Vagina (tissue), 2 donors: ENCODE measurements at places on chromosomes 2 and 18. TPM values are rescaled to one million over a fixed set of nuclear protein-coding genes. Genes with fewer than 3 reads are reported as not detected.
A peak's percentile ranks its signal among the peaks of the same experiment; 100 is the strongest.

- H3K27ac ChIP-seq = peak overlapping the region; percentile 25
- no peaks in the 10 kb centered on the region for H3K36me3 ChIP-seq
- peaks cover 22% of the 10 kb centered on the region for H3K4me1 ChIP-seq
- H3K27me3 ChIP-seq = no peaks in the 10 kb centered on the region
- DNase-seq = no peak
- H3K4me3 ChIP-seq = peak overlapping the region; percentile 29
These were observed 84.4 kb downstream of the LPIN1 start for GRCh38 chr2:11830708-11831301.

GRCh38 chr2:133167990-133168389 lies 400.3 kb downstream of the NCKAP5 start:
- DNase-seq = no peak
- no peaks in the 10 kb centered on the region for H3K27me3 ChIP-seq
- no peaks in the 10 kb centered on the region for H3K36me3 ChIP-seq
- no peak overlapping the region for H3K4me3 ChIP-seq

Gene TAF4B
- 16.0 TPM for total RNA-seq

GRCh38 chr2:140454717-140455116 lies 1674.5 kb upstream of the NXPH2 start:
- H3K4me1 ChIP-seq = no peaks in the 10 kb centered on the region
- no peak overlapping the region for H3K27ac ChIP-seq
- no peak for DNase-seq
- H3K27me3 ChIP-seq = no peaks in the 10 kb centered on the region
- H3K36me3 ChIP-seq = no peaks in the 10 kb centered on the region

DNA sequence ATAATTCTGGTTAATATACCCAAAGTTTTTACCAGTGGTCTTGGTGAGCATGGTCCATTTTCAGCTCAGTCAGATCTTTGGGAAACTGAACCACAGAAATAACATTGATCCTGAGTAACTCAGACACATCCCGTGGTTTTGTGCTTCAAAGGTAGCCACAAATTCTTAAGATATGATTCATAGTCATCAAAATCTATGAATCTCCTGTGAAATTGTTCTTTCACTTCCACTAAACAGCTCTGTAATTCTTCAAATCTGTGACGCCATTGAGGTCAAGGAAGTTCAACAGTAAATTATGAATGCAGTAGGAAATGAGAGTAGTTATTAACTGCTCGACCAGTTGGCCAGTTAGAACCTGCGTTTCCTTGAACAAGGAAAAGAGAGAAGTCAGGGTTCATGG lies 147.3 kb downstream of the IRS1 start:
- DNase-seq = no peak
- H3K36me3 ChIP-seq = no peaks in the 10 kb centered on the region
- no peaks in the 10 kb centered on the region for H3K27me3 ChIP-seq
- no peak overlapping the region for H3K27ac ChIP-seq

Gene CCDC74B
- total RNA-seq = 10.3 TPM

Gene TNFRSF11A
- 3.9 TPM for total RNA-seq

GRCh38 chr2:10135296-10136089 lies 13.0 kb downstream of the RRM2 start:
- no peak overlapping the region for H3K27ac ChIP-seq
- no peaks in the 10 kb centered on the region for H3K4me1 ChIP-seq
- H3K4me3 ChIP-seq = no peak overlapping the region
- no peaks in the 10 kb centered on the region for H3K36me3 ChIP-seq
- DNase-seq = no peak
- no peaks in the 10 kb centered on the region for H3K27me3 ChIP-seq

Gene ICA1L
- 21.6 TPM for total RNA-seq

DNA sequence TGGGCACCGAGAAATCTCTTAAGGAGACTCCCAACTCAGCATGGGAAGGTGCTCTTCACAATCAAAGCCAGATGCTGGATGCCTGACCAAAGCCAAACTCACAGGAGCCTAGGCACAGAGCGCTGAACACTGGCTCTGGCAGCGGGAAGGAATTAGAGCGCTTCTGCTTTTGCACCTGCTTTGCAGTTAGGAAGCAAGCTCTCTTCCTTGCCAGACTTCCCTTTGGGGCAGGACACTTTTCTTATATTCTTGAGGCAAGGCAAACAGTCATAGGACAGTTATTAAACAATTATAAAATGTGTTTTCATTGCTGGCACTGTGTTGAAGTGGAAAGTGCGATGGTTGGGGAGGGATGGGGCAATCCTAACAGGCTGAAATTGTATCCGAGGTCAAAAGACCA lies 79.6 kb upstream of the DNMT3A start:
- H3K27ac ChIP-seq = no peak overlapping the region
- no peaks in the 10 kb centered on the region for H3K36me3 ChIP-seq
- H3K4me3 ChIP-seq = no peak overlapping the region
- H3K4me1 ChIP-seq = no peaks in the 10 kb centered on the region
- no peak for DNase-seq

DNA sequence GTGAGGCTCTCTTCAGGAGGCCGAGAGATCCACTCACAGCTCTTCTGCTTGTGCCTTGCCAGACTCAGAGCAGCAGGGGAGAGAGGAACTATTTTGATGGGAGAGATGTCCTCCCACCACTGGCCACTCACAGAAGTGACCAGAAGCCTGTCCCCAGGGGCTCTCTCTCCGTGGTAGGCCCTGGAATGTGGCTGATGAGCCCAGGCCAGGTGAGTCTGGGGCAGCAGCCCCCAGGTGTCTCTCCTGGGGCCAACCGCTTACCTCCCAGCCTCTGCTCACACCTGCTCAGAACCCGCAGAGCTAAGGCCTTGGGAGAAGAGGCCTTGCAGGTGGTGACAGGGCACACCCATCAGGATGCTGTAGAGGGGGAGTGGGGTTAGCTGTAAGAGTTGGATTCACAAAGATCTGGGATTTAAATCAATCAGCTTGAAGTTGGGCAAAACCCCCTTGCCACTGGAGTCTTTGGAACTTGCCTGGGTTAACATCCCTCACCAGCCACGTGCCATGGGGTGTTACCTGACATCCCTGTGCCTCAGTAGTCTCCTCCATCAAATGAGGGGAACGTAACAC lies 29.1 kb upstream of the ASB18 start:
- no peaks in the 10 kb centered on the region for H3K27me3 ChIP-seq
- H3K4me3 ChIP-seq = no peak overlapping the region
- peak; percentile 91 for DNase-seq
- H3K36me3 ChIP-seq = no peaks in the 10 kb centered on the region

- H3K27ac ChIP-seq = no peak overlapping the region
- H3K36me3 ChIP-seq = no peaks in the 10 kb centered on the region
- DNase-seq = no peak
- H3K4me3 ChIP-seq = no peak overlapping the region
These were observed 36.5 kb upstream of the SLC66A3 start for GRCh38 chr2:11118761-11119160.

Gene HNRNPLL
- 33.9 TPM for total RNA-seq

GRCh38 chr2:177298191-177298590 lies 33.7 kb upstream of the NFE2L2 start:
- H3K36me3 ChIP-seq = no peaks in the 10 kb centered on the region
- no peaks in the 10 kb centered on the region for H3K27me3 ChIP-seq
- no peak overlapping the region for H3K4me3 ChIP-seq
- no peak for DNase-seq

- DNase-seq = no peak
- no peaks in the 10 kb centered on the region for H3K36me3 ChIP-seq
- no peaks in the 10 kb centered on the region for H3K27me3 ChIP-seq
- no peaks in the 10 kb centered on the region for H3K4me1 ChIP-seq
These were observed 33.1 kb upstream of the LNPK start for GRCh38 chr2:176035013-176035691.

DNA sequence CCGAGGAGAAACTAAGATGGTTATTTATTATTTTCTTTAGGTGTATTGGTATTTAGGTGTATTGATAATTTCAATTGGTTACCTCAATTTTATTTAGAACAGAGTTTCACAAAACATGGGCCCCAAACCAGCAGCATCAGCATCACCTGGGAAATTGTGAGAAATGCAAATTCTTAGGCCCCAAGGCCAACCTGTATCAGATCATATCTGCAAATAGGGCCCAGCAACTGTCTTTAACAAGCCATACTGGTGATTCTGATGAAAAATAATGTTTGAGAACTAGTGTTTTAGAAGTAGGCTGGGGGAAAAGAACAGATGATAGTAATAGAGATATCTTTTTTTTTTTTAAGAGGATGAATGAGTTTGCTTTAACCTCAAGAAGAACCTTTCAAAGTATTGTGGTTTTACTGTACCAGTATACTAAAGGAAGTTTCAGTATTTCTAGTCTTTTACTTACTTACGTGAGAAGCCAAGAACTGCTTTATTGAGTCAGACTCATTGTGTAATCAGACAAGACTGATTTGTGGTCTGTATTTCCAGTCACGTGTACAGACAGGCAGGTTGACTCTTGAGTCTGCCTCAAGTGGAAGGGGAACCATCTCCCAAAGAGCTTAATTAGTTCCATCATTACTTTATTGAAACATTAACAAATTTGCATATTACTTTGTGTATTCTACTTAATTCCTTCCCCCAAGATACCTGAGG lies 60.4 kb upstream of the GAREM1 start:
- H3K27ac ChIP-seq = no peak overlapping the region
- peaks cover 21% of the 10 kb centered on the region for H3K4me1 ChIP-seq
- no peaks in the 10 kb centered on the region for H3K36me3 ChIP-seq
- H3K4me3 ChIP-seq = no peak overlapping the region
- DNase-seq = no peak

Gene KDSR
- 42.0 TPM for total RNA-seq

- no peaks in the 10 kb centered on the region for H3K27me3 ChIP-seq
- H3K27ac ChIP-seq = peak overlapping the region; percentile 73
- H3K4me1 ChIP-seq = peaks cover 61% of the 10 kb centered on the region
- no peak overlapping the region for H3K4me3 ChIP-seq
- no peak for DNase-seq
These were observed 123.5 kb downstream of the INHBB start for GRCh38 chr2:120469426-120469825.

- no peaks in the 10 kb centered on the region for H3K36me3 ChIP-seq
- H3K27me3 ChIP-seq = no peaks in the 10 kb centered on the region
- no peak for DNase-seq
- H3K4me1 ChIP-seq = peaks cover 72% of the 10 kb centered on the region
- peak overlapping the region; percentile 2 for H3K27ac ChIP-seq
These were observed 44.3 kb upstream of the EHBP1 start for GRCh38 chr2:62661263-62661635.

Gene ILKAP
- 62.6 TPM for total RNA-seq

Gene VWA3B
- total RNA-seq = not detected

- no peak for DNase-seq
- H3K27ac ChIP-seq = no peak overlapping the region
- no peak overlapping the region for H3K4me3 ChIP-seq
These were observed 52.0 kb downstream of the DSEL start for GRCh38 chr18:67464499-67464898.

DNA sequence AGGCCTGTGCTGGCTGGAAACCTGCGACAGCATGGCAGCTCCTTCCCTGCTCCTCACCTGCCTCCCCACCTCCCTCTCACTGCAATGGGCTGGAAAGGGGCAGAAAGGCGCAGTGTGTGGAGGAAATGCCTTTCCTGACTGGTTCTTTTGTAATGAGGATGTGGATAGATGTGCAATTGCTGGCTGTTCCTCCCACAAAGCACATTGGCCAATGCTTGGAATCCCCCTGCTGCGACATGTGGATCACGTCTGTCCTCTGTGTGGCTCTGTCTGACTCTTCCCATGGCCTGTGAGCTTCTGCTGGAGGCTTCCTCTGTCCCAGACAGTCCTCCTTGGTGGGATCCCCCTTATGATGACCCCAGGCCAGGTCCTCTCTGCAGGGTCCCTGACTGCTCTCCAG lies 172.5 kb downstream of the NCK2 start:
- no peaks in the 10 kb centered on the region for H3K36me3 ChIP-seq
- H3K4me1 ChIP-seq = no peaks in the 10 kb centered on the region
- no peak overlapping the region for H3K4me3 ChIP-seq
- no peaks in the 10 kb centered on the region for H3K27me3 ChIP-seq
- no peak for DNase-seq
- no peak overlapping the region for H3K27ac ChIP-seq

DNA sequence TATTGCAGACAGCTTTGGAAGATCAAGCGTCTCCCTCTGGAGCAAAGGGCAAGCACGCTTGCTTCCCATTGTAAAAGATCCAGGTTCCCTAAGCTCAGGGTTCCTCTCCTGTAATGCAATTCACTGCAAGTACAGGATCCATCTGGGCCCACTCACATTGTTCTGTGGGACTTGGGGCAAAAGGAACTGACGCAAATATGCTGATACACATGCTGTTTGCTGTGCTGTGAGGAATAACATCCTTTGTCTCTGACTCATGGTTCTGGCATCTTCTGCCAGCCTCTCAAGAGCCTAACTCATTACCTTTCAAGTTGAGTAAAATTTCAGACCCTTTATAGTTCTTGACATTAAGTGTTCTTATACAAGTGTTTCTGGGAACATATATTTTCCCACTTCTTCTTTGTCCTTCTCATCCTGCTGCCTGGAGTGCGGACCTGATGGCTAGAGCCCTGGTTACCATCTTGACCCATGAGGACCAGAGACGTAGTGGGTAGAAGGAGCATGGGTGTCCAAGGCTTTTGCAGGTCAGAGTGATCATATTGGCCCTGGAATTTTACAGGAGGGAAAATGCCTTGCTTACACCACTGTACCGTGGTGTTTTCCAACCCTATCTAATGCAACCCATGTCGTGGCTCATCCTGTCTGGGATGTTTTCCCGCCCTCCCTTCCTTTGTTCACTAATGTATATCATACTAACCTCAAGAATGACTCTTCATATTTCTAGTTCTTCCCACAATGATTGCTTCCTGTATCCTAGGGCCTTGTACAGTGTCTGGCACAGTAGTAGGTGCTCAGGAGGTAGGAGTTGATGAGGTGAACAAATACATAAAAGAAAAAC lies 145.7 kb upstream of the GLI2 start:
- no peak overlapping the region for H3K4me3 ChIP-seq
- no peak overlapping the region for H3K27ac ChIP-seq
- H3K36me3 ChIP-seq = no peaks in the 10 kb centered on the region
- DNase-seq = no peak

Gene TUBB8B
- total RNA-seq = 1.7 TPM

Gene ZNF513
- 17.4 TPM for total RNA-seq

DNA sequence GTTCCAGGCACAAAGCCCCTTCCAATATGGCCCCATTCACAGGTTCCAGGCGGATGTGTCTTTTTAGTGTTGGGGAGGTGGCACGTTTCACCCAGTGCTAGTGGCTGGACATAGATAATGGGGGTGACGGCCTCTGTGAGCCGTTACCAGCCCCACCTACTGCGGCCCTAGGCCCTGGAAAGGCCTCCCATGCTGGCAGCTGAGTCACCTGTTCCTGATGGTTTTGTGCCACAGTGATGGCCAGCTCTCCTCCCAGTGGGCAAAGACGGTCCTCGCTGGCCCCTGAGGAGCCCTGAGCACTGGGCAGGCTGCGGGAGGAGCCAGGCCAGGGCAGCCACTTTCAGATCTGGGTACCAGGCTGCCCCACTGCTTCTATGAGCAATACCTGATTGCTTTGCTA lies 40.0 kb upstream of the GPC1 start:
- no peaks in the 10 kb centered on the region for H3K36me3 ChIP-seq
- H3K4me3 ChIP-seq = no peak overlapping the region
- H3K27ac ChIP-seq = no peak overlapping the region
- DNase-seq = no peak
- no peaks in the 10 kb centered on the region for H3K27me3 ChIP-seq
